ENCODE measurements at places on chromosomes 16 and 17.

DNA sequence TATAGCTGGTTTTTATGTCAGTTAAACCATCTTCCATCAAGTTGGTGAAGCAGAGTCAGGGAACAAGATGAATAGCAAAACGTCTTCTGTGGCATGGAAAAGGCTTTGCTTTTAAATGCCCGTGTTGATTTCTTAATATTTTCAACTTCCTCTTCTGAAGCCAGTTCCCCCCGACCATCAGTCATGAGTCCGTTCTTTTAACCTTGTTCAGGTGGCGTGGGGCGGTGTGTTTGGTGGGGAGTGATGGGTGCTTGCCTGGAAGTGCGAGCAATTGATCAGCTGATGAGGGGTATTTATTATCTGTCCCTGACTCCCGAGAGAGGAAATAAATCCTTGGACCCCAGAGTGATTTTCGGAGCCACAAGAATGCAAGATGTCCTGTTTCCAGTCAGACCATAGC, 147.1 kb downstream of the WWOX start:
- no peak for DNase-seq

- no peak for DNase-seq
These were observed 6.6 kb downstream of the ZDHHC1 start for GRCh38 chr16:67409631-67410030.

GRCh38 chr16:22262460-22262859, 34.7 kb upstream of the POLR3E start:
- DNase-seq: no peak

GRCh38 chr16:79329166-79329521, 271.4 kb downstream of the MAF start:
- no peak for DNase-seq

DNA sequence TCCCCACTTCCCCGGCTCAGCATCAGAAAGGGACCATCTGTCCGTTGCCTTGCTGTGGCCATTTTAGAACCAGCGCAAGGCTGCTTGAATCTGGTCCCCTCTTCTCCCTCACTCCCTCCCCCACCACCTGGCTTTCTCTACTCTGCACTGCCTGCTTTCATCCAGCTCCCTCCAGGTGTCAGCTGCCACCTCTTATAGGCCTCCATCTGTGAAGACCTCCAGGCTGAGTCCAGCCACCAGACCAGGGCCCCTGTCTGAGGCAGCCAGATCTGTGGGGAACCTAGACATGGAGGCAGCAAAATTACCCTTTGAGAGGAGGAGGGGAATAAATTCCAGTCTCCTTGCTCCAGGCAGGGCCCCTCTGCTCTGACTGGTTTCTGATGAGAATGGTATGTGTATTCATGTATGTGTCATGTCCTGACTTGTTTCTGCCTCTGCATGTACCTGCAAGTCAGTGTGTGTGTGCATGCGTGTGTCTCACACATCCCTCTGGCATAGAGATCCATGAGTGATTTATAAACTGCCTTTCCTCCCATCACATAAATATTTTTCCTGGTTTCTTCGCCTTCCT, 21.1 kb downstream of the MINK1 start:
- no peak for DNase-seq

DNA sequence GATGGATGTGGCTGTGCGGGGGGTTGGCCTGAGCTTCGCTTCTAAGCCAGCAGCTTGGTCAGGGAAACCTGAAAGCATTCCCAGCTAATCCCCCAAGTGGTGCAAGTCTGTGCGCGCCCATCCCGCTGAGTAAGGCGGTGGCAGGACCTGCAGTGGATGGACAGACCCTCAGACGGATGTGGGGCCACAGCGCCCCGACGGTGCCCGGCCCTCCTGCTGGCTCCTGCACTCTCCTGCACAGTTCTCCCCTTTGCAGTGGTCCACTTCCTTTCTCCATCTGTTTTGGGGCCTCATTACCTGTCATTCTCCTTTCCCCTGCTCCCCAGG, 2.3 kb downstream of the ATP2A1 start:
- DNase-seq: no peak

DNA sequence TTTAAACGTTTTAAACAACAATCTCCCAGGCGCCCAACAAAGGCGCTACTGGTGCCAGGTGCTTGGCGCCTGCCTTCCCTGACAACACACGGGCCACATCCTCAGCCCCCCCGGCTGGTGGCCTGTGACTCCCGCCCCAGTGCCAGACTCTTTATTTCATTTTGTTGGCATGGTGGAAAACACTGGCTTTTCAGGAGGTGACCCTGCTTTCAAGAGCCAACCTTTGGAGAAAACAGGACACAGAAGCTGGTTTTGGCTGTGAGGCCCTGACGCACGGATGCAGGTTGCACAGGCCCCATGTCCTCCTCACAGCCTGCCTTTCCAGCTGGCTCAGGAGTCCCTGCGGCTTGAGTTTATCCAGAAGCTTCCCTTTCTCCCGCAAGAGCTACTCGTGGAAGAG, 100.0 kb downstream of the METRNL start:
- DNase-seq: no peak

- no peak for DNase-seq
These were observed 5.8 kb upstream of the TRAF4 start for GRCh38 chr17:28737770-28738679.

DNA sequence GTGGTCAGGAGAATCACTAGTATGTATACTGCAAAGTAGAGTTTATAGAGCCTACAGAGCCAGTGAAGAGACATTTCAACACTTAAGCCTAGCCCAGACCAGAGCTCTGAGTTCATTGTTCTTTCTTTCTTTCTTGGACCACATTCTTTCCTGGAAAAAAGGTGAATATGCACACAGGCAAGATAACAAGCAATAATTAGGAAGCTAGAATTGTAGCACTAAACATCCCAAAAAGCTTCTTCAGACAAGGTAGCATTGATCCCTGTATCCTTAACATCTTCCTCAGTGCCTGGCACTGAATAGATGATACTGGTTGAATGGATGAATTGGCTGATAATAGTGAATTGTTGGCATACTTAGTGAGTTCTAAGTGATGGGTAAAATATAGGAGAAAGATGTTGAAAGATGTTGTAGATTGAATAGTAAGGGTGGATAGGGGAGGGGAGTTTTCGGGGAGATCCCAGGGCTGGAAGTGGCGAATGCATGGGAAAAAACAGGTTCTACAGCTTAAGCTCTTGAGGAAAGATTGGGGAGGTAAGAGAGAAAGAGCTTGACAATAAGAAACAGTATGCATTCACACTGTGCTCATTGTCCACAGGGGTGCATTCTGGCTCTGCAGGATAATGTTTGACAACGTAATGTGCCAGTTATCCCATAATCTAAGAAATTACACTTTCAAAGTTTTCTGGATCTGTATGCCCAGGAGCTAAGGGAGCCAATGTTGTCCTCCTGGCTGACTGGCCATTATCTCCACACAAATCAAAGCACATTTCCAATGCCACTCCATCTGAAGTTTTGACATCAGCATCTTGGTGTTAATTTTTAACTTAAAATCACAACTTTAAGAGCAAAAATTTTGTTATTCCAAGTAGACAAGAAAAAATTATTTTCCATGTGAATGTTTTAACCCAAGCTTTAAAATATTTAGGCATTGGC, 35.6 kb downstream of the TUBD1 start:
- DNase-seq: no peak

DNA sequence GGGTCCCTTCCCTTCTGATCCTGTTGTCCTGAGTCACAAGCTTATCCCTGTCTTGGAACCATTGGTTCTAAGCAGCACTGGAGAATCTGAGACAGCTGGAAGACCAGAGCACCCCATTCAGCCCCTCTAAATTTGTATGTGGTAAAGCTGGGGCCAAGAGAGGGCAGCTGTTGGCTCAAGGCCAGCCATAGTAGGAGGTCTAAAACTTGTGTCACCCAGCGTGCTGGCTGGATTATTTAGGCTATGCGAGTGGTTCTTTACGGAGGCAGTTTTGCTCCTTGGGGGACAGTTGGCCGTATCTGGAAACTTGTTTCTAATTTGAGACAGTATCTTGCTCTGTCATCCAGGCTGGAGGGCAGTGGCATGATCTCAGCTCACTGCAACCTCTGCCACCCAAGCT, 69.6 kb upstream of the GSE1 start:
- DNase-seq: no peak

- no peak for DNase-seq
These were observed 1.1 kb upstream of the ADCY7 start for GRCh38 chr16:50265260-50265659.

All from anterior cingulate cortex (tissue), 58 donors.